ENCODE measurements at places on chromosomes 4 and X.

- DNase-seq, result no peak
Observed at GRCh38 chr4:43458293-43458692, 565.8 kb downstream of the GRXCR1 start.

DNA sequence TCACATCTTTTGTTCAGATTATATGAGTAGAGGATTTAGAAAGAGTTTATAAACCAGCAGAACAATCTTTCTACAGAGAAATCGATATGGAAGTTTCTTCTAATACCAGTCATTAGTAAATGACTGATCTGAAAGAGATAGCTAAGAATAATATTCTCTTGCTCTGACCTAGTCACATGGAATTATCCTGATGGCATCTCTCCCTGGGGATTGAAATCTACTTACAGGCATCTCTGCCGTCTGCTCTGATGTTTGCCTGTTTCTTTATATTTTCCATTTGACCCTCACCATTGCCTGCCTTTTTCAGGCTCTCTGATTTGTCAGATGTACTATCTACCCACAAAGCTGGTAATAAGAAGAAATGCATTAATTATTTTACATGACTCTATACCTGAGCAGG lies 1157.3 kb downstream of the PCDH7 start:
- DNase-seq, result no peak

DNA sequence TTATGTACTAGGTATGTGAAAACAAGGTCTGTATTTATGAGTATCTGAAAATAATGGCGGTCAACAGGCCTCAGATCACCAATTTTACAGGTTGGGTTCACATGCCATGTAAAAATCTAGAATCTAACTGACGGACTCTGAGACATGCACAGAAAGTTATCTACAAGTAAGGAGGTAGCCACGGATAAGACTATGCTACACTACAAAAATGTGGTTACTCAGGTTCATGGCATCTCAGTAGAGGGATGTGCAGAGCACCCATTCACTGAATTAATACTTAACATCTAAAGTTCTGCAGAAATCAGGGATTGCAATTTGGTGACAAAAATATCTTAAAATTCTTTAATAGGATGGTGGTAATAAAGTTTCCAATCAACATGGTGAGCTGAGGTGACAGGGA lies 155.9 kb downstream of the APBB2 start:
- DNase-seq, result no peak

DNA sequence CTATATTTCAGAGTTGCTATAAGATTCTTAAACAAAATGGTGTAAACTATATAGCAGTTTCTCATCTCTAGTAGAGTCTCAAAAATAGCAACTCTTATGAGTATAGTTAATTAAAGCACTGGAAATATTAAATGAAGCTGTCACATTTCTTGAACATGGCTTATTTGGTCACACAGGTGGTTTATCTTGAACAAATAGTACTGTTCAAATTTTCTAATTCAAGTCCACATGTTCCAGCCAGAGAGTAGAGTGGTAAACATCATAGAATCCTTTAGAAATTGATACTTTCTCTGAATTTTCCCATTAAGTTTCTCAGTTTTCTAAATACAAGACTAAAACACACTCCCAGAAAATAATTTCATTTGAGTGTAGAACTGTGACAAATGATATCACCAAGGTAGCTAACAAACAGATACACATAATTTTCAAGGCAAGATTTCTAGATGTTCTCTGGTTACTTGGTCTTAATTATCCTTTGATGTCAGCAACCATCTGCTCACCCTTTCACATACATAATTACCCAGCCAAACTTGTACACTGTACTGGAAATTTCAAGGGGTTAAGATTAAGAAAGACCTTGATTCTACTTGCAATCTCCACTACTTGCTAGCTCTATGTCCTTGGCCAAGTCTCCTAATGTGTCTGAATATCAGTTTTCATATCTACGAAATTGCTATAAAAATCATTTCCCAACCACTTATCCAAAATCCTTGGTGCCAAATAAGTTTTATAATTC lies 24.3 kb upstream of the PAK3 start:
- DNase-seq, result no peak

- DNase-seq, result no peak
Observed at GRCh38 chr4:17567271-17567670, 9.7 kb upstream of the LAP3 start.

- DNase-seq, result no peak
Observed at GRCh38 chr4:45284400-45285085, 558.2 kb upstream of the GNPDA2 start.

DNA sequence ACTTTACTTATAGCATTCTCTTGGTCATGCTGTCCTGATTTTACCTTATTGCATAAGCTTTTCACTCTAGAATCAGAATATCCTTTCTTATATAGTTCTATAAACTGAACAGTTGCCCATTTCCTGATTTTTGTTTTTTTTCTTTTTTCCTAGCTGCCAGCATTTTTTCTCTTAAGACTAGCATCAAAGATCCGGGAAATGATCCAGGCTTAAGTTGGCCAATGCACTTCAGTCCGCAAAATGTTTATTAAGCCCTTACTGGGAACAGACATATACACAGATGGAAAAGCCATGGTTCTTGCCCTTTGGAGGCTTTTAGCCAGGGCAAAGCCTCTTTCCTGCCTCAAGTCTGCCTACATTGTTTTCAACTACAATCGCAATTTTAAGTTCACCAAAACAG lies 10.1 kb upstream of the BMP2K start:
- no peak for DNase-seq

DNA sequence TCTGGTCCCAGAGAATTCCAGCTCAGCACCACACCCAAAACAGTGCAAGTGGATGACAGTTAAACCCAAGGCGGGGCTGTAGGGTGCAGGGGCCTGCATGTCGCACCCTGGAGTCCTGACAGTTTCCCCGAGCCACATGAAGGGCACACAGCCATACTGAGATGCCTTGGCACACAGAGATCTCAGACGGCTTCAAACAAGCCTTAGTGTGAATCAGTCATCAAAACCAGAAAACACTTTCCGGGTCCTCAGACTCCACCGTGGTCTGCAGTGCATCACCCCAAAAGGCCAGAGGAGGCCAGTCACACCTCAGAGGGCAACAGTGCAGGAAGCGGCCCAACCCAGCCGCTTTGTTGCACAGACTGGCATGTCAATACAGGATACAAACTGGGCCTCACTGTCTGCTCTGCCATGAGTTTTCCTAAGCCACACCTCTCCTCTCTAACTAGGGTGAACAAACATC lies 64.6 kb upstream of the ENPP6 start:
- DNase-seq, result peak; percentile 14

DNA sequence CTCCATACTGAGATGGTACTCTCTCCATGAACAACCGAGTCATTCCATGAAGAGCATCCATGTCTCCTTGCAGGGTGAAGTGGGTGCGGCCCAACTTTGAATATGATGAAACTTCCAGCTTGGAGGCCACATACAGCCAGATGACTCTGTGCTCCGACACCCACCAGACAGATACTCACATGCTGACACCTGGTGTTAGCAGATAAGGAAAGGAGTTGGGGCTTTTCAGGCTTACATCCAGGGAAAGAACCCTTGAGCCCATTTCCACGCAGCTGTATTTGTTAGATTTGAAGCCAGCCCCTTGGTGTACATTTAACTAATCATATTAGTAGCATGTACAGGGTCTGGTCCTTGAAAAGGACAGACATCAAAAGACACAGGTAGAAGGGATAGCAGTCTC lies 62.1 kb upstream of the PRRG3 start:
- peak; percentile 86 for DNase-seq

DNA sequence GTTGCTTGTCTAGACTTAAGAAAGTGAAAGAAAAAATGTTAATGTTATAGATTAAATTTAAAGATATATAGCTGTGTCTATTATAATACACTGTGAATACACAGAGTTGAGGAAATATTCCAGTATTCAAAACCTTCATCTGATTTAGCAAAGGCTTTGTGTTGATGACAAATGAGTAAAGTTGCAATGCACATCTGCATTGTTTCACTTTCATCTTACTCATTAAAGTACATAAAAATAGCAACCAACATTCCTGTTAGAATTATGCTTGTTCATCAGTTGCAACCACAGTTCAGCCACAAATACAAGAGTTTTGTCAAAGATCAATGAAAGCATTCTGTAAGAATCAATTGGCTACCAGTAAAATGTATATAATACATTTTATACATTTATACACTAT lies 346.4 kb upstream of the SLC7A11 start:
- no peak for DNase-seq

GRCh38 chr4:122764821-122765215 lies 32.3 kb downstream of the BBS12 start:
- DNase-seq, result no peak

DNA sequence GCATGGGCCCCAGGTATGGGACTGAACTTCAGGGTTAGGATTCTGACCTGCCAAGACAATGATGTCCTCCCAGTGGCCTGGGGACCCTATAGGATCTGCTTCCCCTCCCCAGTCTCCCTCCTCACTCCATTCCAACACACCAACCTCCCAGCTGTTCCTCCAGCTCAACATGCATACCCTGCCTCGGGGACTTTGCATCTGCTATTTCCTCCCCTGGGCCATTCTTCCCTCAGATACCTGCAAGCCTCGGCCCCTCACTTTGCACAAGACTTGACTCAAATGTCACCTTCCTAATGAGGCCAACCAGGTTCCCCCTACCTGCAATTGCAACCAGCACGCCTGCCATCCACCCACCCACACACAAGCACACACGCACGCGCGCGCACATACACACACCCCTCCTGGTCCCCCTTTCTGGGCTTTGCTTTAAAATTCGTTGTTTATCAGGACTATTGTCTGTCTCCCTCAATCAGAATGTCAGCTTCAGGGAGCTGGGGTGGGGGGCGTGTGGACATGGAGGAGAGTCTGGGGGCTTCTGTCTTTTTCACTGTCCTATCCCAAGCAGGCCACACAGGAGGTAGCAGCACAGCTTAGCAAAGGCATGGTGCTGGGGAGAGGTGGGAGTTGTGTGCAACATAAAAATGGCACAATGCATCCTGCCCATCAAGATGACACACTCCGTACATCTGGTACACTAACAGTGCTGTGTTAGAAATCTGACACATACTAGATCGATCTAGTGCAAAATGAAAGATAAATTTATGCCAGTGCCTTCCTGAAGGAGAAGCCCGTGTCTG lies 20.6 kb upstream of the PPP2R2C start:
- no peak for DNase-seq

DNA sequence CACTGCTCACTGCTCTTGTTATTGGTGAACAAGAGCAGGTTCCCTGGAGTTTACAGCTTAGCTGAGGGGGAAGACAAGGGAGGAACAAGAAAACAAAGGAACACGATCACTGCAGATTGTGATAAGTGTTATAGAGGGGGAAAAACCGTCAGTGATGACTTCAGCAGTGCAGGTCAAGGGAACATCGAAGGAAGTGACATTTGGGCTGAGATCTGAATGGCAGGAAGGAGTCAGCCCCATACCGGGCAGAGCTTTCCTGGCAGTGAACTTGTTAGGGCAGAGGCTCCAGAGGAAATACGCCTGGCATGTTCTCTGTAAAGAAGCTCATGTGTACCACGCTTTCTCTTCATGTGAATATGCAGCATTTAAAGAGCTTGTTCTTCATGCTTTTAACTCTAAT lies 78.1 kb downstream of the LDB2 start:
- DNase-seq, result no peak

GRCh38 chr4:76365636-76366035 lies 55.3 kb downstream of the CCDC158 start:
- DNase-seq, result no peak

- DNase-seq, result no peak
Observed at GRCh38 chrX:148811236-148811635, 310.8 kb downstream of the AFF2 start.

GRCh38 chrX:133337250-133337649 lies 78.0 kb downstream of the GPC4 start:
- DNase-seq, result no peak

- no peak for DNase-seq
Observed at GRCh38 chrX:17836830-17837229, 24.3 kb downstream of the RAI2 start.

DNA sequence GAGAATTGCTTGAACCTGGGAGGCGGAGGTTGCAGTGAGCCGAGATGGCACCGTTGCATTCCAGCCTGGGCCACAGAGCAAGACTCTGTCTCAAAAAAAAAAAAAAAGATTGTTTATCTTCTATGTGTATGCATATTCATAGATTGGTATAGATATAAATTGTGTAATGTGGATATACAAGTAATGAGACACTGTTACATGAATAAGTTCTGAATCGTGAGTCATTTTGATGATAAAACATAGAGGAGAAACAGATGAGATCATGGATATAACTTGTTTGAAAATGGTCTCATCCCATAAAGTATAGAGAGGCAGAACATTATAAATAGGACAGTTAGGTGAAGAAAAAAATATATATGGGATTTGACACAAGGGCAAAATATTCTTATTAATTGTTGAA lies 628.0 kb downstream of the IL1RAPL1 start:
- no peak for DNase-seq

GRCh38 chrX:23789386-23790154 lies 6.6 kb downstream of the SAT1 start:
- no peak for DNase-seq

DNA sequence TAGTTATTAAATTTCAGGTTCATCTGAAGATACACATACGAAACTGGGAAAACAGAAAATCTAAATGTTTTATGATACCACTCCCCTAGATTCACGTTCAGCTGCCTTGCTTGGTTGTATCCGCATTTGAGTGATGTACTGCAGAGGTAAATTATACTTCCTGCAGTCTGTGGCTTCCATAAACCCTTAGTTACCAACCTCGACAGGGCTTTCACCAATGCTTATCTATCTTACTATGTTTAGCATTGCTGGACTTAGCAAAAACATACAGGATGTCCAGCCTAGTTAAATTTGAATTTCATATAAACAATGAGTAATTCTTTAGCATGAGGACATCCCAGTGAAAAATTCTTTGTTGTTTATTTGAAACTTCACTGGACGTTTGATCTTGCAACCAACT lies 108.8 kb downstream of the TMA16 start:
- no peak for DNase-seq

- DNase-seq, result no peak
Observed at GRCh38 chr4:163171590-163171989, 4.9 kb upstream of the NAF1 start.

- DNase-seq, result peak; percentile 69
Observed at GRCh38 chr4:1012034-1012739, 761 bp downstream of the FGFRL1 start.

DNA sequence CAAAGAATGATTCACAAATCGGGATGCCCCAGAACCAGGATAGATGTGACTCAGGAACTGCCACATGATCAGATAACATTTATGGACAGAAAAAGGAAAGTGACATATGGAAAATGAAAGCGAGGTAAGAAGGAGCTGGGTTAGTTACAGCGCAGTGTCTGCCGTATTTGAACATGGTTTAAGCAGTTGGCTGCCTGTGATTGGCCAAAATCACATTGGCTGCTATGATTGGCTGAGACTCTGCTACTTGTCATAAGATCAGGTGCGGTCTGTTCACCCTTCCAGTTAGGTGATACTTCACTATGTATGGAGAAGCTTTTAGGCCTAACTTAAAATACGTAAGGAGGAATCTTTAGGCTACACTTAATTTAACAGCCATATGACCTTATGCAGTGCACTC lies 322.7 kb upstream of the HAND2 start:
- no peak for DNase-seq

GRCh38 chr4:24730256-24731001 lies 64.9 kb upstream of the SOD3 start:
- DNase-seq, result no peak

GRCh38 chr4:654871-655463 lies 19.1 kb downstream of the ATP5ME start:
- DNase-seq, result no peak
